ENCODE measurements at places on chromosomes 12 and 14. TPM values are rescaled to one million over a fixed set of nuclear protein-coding genes. Genes with fewer than 3 reads are reported as not detected.

BDKRB1 gene
- 2.3 TPM for total RNA-seq

HNF1A gene
- total RNA-seq = 0.10 TPM

CLEC9A gene
- not detected for total RNA-seq

RFLNA gene
- 56.4 TPM for total RNA-seq

MYL2 gene
- 1.1 TPM for total RNA-seq

PTPRB gene
- total RNA-seq = 0.02 TPM

KRT72 gene
- not detected for total RNA-seq

ITGA7 gene
- total RNA-seq = 27.1 TPM

BMAL2 gene
- total RNA-seq = 10.6 TPM

DHH gene
- 0.13 TPM for total RNA-seq

KRT83 gene
- total RNA-seq = not detected

PAWR gene
- 22.5 TPM for total RNA-seq

OR2AP1 gene
- total RNA-seq = not detected

E2F7 gene
- 32.7 TPM for total RNA-seq

ASCL1 gene
- total RNA-seq = not detected

LTBP2 gene
- 0.84 TPM for total RNA-seq

CLEC1B gene
- not detected for total RNA-seq

PRIMA1 gene
- not detected for total RNA-seq

RBP5 gene
- total RNA-seq = not detected

CMKLR1 gene
- 0.04 TPM for total RNA-seq

CDCA4 gene
- 92.3 TPM for total RNA-seq

GLIPR1L1 gene
- not detected for total RNA-seq

ZDHHC22 gene
- 13.4 TPM for total RNA-seq

PRH2 gene
- total RNA-seq = not detected

TOMM20L gene
- not detected for total RNA-seq

RIMBP2 gene
- total RNA-seq = not detected

EML5 gene
- total RNA-seq = 0.06 TPM

TAS2R8 gene
- not detected for total RNA-seq

C12orf54 gene
- total RNA-seq = 0.23 TPM

PTCSC3 gene
- total RNA-seq = not detected

TBX3 gene
- total RNA-seq = not detected

ZC2HC1C gene
- total RNA-seq = not detected

ITGB7 gene
- not detected for total RNA-seq

ACVRL1 gene
- total RNA-seq = 0.36 TPM

KRT78 gene
- total RNA-seq = not detected

POTEG gene
- not detected for total RNA-seq

PLA2G1B gene
- not detected for total RNA-seq

TMEM179 gene
- total RNA-seq = not detected

EXOC3L4 gene
- not detected for total RNA-seq

HOXC11 gene
- total RNA-seq = 1.1 TPM

COX8C gene
- total RNA-seq = not detected

CEBPE gene
- total RNA-seq = not detected

IGF1 gene
- 0.20 TPM for total RNA-seq

HOXC9 gene
- 5.6 TPM for total RNA-seq

WSCD2 gene
- not detected for total RNA-seq

TAS2R43 gene
- 0.97 TPM for total RNA-seq

CYP27B1 gene
- total RNA-seq = 72.6 TPM

CDKN1B gene
- 37.6 TPM for total RNA-seq

CLEC4D gene
- not detected for total RNA-seq

CAPZA3 gene
- not detected for total RNA-seq

Measured in SJCRH30 (cell line).